ENCODE measurements at places on chromosomes 16 and 17.

DNA sequence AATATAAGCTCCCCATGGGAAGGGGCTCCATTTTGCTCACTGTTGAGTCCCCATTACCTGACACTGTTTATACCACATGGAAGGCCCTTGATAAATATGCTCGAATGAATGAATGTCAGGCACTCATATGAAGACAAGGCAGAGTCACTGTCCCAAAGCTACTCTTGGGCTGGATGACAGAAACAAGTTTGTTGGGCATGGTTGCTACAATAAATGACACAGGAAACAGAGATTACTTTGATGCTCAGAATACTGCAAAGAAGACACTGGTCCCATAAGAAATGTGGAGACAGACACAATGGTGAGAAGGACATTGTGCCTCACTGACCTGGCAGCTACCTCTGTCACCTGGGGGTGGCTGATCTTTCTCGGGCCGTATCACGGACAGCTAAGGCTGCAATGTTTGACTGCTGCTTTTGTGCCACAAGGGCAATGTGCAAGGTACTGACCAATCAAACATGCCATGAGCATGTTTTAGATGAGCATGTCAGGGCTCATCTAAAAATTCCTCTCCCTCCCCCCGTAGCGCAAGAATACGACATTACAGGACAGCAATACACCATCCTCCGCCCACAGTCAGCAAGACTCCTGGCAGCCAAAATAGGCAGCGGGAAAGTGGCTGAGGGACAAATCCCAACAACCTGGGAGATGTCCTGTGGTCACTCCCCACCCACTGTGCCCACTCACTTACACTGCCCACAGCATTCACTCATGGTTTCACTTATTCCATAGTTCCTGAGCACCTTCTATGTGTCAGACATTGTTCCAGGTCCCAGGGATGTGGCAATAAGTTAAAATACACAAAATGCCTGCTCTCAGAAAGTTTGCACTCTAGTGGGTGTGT lies 5.0 kb downstream of the PIK3R6 start:
- DNase-seq: no peak

- peak; percentile 64 for DNase-seq
These were observed 93.4 kb upstream of the METRNL start for GRCh38 chr17:82985973-82986372.

DNA sequence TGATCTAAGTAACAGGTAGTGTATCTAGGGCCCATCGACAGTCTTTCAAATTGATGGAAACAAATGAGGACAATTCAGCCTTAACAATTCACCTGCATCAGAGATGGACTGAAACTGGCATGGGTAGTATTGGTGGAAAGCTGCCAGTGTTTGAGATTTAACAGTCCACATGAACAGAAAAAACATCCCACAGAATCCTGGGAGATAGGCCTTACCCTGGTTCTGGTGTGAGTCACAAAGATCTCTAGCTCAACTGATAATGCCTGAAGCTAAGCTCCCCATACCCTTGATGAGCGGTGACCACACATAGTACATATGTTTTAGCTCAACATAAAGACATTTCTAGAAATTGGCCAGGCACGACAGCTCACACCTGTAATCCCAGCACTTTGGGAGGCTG lies 21.9 kb downstream of the CRK start:
- DNase-seq: no peak

- DNase-seq: peak; percentile 93
These were observed 596 bp downstream of the DNAAF8 start for GRCh38 chr16:4734730-4735535.

DNA sequence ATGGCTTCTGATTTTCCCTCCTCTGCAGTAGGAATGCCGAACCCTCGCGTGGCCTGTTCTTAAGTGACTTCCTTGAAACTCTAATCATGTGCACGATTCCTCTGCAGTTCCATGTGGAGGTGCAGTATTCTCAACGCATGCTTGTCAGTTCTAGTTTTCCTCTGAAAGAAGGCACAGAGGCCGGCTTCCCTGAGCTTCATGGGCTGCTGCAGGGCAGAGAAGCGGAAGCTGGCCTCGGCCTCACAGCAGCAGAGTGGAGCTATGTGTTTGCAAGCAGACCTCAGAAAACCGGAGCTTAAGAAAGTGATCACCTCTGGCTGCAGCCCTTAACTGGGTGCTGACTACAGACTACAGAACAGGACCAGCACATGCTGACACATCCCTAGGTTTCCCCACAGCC lies 500.7 kb downstream of the GRIN2A start:
- DNase-seq: no peak

DNA sequence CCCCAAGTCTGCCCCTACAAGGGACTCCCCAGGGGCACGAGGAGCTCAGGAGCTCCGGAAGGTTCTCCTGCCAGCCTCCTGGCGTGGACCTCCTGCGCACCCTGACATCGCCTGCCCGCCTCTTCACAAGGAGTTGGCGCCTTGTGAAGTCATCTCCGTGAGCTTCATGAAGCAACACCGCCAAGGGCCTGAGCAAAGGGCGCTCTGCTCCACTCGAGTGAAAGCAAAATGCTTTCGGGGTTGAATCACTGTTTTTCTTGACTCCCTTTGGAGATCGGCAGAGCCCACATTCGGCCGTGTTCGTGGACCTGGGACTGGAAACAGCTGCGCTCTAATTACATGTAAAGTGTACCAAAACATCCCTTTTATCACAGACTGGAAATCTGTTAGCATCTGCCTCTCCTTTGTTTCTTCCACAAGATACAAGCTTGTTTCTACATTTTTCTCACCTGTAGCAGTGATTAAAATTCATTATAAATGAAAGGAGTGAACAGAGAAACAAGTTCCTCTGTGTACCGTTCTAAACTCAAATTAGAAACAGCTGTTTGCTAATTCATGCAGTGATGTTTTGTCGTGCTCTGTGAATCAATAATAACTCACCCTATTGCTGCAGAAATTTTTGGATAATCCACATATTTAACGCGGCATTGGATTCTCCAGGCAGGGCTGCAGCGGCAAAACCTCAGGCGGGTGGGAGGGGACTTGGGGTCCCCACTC lies 203.3 kb downstream of the ZNF423 start:
- no peak for DNase-seq

DNA sequence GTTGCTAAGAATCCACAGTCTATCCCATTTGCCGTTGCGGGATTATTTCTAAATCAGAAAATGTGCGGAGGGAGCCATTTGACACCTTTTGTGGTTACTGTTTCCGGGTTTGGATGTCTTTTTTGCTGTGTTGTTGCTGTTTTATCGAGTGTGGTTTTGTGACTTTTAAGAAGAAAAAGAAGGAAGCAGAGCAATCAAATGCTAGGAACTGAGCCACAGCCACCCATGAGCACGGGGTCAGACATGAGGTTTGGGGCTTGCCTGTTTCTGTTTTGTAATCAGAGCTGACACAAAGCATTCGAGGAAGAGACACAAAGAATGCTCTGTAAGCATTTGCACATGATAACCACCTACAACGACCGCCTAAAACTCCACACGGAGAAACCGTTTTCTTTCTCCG lies 53.1 kb upstream of the CHMP6 start:
- DNase-seq: peak; percentile 36

DNA sequence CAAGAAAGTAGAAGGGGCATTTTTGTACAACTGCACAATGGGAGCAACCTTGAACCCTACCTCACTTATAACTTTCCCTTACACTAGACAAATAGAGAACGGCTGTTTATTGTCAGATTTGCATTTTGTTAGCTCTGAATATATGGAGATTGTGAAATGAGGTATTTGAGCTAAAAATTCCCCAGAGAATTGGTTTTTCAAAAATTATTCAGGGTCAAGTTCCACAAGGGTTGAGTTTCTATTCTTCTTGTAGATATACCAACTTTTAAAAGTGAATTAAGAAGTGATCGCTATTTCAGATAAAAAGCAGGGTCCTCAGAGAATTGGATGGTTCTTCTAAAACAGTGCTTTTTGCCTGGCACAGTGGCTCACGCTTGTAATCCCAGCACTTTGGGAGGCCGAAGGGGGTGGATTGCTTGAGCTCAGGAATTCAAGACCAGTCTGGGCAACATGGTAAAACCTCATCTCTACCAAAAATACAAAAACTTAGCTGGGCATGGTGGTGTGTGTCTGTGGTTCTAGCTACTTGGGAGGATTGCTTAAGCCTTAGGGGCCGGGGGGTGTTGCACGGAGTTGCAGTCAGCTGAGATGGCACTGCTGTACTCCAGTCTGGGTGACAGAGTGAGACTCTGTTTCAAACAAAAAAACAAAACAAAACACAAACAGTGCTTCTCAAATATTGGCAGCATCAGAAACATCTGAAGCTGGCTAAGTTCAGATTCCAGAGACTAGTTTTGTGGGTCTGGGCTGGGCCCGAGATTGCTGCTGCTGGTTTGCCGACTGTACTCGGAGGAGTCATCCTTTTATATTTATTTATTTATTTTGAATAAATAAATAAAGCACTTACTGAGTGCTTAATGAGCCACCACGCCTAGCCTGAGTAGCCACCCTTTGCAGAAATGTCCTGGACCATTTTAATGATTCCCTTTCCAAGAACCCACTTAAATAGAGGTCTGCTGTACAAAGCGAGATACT lies 50.9 kb downstream of the PECAM1 start:
- DNase-seq: no peak

DNA sequence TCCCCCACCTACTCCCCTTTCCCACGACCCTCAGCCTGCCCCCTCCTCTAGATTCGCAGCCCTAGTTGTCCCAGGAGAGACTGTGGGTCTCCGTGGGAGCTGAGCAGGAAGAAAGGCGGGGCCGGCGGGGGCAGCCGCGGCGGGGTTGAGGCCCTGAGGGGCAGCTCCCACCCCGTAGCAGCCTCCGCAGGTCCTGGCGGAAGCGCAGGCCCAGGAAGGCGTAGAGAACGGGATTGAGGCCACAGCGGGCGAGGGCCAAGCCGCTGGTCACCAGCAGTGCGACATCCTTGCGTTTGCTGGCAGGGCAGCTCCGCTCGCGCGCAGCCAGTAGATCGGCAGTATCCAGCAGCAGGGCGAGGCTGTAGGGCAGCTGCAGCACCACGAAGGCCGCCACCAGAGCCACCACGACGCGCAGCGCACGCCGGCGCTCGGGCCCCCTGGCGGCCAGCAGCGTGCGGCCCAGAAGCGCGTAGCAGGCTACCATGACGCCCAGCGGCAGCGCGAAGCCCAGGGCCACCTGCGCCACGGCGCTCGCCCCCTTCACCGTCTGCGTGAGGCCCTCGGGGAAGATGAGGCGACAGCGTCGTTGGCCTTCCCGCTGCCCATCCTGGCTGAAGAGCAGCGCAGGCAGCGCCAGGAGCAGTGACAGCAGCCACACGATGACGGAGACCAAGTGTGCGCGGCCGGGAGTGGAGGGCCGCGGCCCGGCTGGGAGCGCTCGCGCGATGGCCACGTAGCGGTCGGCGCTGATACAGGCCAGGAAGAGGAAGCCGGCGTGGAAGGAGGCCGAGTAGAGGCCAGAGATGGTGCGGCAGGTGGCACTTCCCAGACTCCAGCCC lies 1.9 kb downstream of the CCR10 start:
- DNase-seq: peak; percentile 82

- no peak for DNase-seq
These were observed 7.6 kb upstream of the HNF1B start for GRCh38 chr17:37752482-37752881.

- peak; percentile 47 for DNase-seq
These were observed 662 bp upstream of the TUBB3 start for GRCh38 chr16:89922477-89922883.

DNA sequence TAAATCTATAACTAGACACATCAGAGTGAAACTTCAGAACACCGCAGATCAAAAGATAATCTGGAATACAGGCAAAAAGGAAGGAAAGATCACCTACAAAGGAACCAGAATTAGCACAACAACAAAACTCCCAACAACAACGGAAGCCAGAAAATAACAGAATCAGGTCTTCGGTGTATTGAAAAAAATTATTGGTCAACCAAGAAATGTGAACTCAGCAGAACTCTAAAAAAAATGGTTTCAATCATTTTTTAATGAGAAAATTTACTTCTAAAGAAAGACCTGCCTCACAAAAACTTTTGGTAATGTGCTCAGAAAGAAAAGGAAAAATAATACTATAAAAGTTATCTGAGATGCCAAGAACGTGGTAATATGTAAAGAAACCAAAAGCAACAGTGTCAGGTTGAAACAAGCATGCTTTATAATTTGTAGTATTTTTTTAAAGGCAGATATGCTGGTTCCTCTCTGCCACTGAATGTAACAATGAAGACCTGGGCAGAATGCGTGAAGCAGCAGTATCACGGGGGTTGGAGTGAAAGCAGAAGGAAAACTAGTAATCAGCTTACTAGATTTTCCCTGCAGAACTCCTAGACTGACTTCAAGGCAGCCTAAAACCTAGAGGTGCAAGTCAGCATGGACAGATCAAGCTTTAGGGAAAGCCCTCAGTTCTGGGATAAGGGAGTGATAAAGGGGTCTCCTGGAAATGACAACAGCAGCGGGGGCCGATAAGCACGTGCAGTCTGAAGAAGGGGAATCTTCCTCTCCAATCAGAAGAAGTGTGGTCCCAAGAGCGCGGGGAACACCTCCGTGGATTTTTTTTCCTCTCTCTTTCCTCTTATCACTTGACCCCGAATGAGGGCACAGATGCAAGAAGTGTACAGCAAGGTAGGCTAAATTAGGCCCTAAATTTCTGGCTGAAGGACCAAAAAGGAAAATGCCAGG lies 80.9 kb upstream of the TEKT1 start:
- no peak for DNase-seq

DNA sequence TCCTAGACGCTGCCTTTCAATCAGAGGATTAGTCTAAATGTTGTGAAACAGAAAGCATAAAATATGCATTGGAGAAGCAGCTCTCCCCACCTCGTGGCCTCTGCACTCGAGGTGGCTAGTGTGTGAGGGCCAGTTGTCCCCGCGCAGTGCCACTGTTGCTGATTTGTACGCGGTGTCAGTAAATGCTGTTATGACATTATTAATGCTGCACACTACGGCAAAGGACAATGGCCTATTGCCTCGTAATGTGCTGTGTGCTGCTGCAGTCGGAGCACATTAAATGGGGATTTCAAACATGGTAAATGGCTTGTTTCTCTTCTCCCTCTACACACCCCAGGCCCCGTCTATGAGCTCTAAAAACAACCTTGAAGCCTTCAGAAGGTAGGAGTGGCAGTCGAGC lies 5.7 kb upstream of the MGAT5B start:
- DNase-seq: no peak

DNA sequence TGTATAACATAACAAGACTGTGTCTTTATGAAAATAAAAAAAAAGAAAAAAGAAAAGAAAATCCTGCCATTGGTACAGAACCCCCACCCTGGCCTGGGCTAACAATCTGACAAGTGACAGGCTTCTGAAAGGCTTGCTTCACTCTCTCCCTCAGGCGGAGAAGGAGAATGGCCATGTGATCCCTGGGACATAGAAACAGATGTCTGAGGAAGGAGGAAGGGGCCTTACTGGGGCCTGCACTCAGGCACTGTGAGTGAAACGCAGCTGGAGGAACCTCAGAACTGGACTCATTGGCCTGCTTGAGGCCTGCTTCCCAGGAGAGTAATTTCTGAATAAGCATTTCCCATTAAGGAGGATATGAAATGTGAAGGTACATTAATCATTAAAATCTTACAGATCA lies 17.5 kb downstream of the MAP3K14 start:
- no peak for DNase-seq
